ENCODE measurements at places on chromosomes 13 and 19.

DNA sequence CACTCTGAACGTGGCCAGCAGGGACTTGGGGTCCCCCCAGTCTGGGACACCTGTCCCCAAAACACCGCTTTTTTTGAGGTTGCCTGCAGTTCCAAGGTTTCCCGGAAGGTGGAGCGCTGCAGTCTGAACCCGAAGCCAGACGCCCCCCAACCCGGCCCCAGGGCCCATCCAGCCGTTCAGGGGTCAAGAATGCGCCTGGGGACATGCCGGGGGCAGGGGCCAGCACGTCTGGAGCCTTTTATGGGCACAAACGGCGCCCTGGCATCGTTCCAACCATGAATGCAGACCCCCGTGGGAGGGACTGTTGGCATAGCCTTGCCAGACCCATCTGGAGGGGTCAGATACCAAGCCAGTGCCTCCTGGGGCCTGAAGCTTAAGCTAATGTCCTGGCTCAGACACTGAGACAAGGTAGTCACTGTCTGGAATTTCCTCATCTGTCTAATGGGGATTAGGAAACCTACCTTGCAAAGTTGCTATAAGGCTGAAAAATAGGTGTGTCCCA lies 6.9 kb downstream of the S1PR5 start:
- peak; percentile 49 for DNase-seq

GRCh38 chr13:29903996-29904395 lies 53.6 kb upstream of the UBL3 start:
- no peak for DNase-seq

DNA sequence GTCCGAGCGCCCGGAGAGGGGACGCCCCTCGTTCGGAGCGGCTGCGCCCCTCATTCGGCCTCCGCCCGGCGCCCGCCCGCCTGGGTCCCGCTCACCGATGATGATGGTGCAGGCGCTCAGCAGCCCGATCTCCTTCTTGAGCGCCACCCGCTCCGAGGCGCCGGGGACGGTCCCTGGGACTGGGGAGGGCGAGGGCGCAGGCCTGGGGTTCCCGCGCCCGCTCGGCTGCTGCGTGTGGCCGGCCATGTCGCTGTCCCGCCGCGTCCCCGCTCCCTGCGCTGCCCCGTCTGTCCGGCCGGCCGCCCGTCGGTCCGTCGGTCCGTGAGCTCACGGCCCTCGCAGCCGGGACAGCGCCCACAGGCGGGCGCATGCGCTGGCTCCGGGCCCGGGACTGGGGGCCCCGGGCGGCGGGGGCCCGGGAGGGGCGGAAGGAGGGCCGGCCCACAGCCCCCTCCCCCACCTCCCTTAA lies at the start of gene SLC7A10:
SLC7A10 (minus strand) TSS at position 393 of the 469 bp plus-strand sequence; CDS start at position 246, 147 bp downstream.
- DNase-seq, result no peak

DNA sequence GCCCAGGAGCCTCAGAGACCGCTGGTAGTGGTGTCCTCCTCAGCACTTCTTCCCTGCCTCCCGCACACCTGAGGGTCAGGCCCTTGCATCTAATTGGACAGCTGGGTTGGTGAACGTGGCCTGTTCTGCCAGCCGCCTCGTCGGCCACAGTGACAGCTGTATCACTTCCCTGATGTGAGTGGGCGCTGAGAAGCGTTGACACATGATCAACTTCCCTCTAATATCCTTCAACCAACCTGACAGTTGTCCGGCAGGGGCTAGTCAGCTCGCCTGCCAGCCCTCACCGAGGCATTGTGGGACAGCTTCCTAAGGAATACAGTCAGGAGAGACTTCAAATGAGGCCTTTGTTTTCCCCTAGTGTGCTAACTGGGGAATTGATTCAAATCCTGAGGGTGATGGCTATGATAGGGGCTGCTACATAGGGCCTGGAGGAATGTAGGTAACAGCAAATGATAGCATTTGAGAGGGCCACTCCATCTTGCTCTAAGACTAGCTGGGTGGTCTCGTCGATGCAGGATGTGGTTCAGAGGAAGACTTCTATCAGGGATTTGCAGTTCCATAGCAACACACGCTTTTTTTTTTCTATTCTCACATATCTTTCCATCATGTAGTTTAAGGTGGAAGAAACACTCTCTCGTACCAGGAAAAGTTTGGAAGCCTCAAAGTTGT lies 230.8 kb downstream of the TSHZ3 start:
- DNase-seq, result no peak
